Stimulated activated CD4-positive, alpha-beta T cell treated with anti-CD3 and anti-CD28 coated beads, Interleukin-4, amount 100 ng/mL, for 48 hours (primary cell): ENCODE measurements at places on chromosomes 1 and 21.

DNA sequence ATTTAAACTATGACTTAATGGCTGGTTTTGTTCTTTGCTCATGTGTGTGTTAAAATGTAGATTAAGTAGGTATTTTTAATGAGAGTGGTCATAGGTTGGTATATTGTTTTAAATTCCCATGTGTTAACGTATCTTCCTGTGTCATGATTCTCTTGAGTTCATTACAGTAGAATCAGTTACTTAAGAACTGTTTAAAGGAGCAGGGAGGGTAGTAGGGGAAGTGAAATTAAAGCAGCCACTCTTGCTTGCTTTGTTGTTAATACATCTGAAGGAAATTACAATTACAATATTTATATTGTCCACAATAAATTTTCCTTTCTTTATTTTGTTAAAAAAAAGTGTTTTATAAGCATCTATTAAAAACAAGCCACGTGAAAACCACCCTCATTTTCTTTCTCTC is 119.2 kb upstream of the KIAA1614 start:
- DNase-seq, result no peak

DNA sequence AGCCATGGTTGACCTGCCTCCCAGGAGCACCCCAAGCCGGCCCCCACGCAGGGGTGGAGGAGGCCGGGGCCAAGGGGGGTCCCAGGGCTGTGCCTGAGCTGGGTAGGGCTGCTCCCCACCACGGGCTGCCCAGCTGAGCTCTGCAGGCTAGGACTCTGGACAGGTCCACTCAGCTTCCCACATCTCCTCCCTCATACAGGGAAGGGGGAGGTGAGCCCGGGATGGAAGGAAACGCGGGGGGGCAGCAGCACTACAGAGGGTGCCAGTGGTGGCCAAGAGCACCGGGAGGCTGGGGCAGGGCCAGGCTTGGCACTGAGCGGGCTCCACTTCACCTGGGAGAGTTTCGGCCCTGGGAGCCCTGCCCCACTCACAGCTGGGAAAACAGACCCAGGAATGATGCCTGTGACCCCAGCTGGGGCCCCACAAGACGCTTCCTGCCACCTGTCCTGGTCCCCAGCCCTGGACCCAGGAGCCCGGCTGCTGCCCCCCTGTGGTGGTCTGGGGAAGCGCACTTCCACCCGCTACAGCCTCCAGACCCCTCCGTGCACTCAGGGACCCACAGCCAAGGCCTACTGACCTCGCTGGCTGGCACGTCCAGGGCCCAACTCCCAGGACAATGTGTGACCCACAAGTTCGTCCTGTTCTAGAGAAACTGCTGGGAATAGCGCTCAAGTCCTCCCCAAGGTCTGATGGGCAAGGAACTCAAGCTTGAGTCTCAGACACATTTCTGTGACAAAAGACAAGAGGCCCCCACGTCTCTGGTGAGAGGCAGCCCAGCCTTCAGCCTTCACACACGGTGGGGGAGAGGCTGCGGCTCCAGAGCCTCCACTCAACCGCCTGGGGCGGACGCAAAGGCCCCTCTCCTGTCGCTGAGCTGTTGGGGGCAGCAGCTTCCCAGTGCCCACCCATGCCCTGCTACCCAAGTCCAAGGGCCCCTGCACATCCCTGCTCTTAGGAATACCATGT is 3.0 kb downstream of the AURKAIP1 start:
- peak; percentile 71 for DNase-seq

DNA sequence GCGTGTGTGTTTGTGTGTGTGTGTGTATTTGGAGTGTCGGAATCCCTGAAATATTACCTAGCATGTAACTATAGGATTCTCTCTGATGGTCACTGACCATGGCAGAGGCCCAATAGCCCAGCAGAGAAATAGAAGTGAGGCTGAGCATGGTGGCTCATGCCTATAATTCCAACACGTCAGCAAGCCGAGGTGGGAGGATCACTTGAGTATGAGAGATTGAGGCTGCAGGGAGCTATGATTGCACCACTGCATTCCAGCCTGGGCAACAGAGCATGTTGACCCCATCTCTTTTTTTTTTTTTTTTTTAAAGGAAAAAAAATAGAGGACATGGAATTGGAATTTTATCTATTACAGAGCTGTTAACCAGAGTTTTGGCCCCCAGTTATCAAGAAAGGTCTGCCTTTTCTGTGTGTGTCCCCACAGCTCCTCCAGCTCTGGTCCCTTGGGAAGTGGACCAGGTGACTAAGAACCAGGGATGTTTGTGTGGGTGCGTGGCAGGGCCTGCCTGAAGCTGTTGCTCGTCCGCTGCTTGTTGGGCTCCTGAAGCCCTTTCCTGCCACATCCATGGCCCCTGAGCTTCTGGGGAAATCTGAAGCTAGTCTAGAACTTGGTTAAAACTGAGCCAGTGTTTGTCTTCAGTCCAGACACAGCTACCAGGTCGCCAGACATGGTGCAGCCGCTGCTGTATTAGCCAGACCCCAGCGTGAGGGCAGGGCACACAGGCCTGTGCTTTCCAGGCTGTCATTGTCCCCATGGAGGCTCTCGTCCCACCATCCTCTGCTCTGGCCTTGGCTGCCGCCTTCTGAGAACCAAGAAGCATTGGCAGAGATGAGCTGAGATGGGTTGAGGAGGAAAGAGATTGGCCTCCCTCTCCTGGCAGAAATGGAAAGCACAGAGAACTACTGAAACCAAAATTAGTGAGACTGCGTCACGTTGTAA is 25.5 kb downstream of the CAPN9 start:
- DNase-seq, result no peak

DNA sequence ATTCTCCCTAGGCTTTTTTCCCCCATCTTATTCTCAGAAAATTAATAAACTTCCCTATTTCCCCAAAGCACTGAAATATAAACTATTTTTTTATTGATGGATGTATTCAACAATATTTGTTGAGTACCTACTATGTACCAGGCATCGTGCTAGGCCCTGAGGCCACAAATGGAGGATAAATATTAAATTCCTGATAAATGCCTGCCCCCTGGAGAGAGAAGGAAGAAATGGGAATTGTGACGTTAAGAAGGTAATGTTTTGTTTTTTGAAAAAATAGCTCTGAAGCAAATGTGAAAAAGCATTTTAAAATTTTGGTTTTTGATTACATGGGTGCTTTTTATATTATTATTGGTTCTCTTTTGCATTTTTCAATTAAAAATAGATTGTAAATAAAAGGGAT is 60.5 kb upstream of the DPT start:
- DNase-seq, result no peak

DNA sequence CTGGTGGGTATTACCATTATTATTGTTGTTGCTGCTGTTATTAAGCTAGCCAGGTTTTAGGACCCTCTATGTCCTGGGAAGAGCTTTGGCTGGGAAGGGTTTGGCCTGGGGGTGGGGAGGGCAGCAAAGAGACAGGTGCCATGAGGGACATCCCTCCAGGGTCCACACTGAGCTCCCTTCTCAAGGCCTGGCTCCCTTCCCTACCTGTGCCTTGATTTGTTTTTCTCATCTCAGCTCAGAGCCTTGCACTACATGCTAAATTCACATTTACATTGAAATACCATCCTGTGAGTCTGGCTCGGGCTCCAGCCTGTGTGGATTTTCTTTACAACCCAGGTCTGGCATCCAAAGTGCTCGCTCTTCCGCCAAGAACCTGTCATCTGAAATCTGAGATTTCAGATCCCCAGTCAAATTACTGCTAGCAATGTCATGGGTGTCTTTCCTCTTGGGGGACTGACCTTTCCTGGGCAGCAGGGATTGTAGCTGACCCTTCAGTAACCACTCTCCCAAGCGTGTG is 536.3 kb downstream of the PTPRU start:
- no peak for DNase-seq

- no peak for DNase-seq
Measured at GRCh38 chr1:41853907-41854306, 64.8 kb downstream of the HIVEP3 start.

DNA sequence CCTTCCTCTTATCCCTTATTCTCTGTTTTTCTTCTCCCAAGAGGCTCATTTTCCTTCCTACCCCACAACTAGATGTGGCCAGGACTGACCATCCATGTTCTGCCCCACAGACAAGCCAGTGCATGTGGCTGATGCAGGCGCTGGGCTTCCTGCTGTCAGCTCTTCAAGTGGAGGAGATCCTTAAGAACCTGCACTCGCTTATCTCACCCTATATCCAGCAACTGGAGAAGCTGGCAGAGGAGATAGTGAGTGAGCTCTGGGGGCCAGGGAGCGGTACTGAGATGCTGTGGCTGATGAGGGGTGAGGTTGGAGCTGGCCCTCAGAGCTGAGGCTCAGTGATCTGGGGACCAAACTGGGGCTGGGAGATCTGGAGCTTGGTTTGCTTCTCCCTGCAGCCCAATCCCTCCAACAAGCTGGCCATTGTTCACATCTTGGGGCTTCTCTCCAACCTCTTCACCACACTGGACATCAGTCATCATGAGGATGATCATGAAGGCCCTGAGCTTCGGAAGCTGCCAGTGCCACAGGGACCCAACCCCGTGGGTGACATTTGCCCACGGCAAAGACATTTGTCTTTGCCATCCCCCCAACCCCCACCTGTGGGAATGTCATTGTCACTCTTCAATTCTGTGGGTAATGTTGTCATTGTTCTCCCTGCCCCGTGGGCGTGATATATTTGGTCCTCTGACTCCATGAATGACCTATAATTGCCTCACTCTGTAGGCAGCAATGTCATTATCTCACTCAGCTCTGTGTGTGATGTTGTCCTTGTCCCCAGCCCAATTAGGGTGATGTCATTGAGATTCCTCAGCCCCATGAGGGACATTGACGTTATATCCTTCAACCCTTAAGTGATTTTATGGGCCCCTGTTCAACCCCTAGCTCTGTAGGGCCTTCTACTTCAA is 11.2 kb upstream of the DPH2 start:
- no peak for DNase-seq

- no peak for DNase-seq
Measured at GRCh38 chr1:179202161-179202560, 27.3 kb downstream of the ABL2 start.

GRCh38 chr21:42294273-42294880 is 20.8 kb downstream of the TFF3 start:
- no peak for DNase-seq
